ENCODE measurements at places on chromosomes 5 and 9.

DNA sequence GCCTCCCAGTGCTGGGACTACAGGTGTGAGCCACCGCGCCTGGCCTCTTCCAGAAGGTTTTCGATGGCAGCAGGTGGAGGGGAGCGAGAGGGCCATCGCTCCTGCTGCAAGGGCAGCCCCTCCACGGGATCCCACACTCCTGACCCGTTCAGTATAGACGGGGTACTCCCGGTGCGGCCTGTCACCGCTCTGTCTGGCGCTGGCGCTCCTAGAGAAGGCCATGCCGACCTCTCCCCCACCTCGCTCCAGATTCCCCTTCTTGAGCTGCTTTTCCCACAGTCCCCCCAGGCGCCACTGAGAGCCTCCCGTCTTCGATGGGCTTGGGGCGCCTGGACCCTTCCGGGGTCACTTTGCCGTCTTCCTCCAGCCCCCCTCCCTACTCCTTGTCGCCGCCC, 4.3 kb upstream of the SQSTM1 start:
- DNase-seq: no peak

GRCh38 chr9:130785940-130786508, 49.0 kb upstream of the ABL1 start:
- DNase-seq: no peak

GRCh38 chr9:69673311-69673640, 1.1 kb upstream of the APBA1 start:
- DNase-seq: no peak

DNA sequence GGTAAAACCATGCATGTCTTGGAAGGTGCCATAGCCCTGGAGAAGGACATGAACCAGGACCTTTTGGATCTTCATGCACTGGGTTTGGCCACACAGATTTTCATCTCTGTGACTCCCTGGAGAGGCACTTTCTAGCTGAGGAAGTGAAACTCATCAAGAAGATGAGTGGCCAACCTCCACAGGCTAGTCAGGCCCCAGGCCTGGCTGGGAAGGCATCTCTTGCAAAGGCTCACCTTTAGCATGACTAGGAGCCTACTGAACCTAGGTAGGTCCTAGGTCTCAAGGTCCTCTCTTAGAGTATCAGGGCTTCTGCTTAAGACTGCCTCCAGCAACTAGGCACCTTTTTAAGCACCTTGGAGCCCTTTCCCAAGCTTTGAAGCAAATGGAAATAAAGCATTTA, 1448.7 kb upstream of the ACO1 start:
- DNase-seq: no peak

- no peak for DNase-seq
These were observed 98.7 kb downstream of the CDK5RAP2 start for GRCh38 chr9:120481248-120481647.

DNA sequence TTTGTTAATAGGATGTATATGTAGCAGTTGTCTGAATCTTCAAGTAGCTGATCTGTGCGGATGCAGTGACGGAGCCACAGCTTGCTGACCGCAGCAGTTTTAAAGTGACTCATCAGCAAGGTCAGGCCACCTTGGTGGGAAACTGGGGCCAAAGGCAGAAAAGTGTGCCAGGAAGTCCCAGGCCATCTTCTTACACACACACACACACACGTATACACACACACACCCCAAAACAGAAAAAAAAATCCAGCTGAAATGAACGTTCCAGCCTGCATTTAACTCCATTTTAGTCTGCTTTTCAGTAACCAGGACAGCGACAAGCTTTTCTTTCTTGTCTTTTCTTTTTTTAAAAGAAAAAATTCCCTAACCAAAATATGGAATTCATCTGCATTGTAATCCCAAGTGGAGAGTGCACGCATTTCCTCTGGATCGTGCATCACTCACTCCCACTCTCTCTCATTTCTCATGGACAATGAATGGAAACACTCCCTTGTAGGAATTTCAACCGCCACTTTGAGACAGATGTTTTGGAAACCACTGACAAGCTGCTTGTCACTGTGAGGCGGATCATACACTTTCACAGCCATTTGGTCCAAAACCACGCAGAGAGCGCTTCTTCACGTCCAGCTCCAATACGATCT, 103.9 kb downstream of the LHFPL2 start:
- no peak for DNase-seq

GRCh38 chr9:136671254-136671614, 8.5 kb downstream of the EGFL7 start:
- DNase-seq: no peak

- DNase-seq: no peak
These were observed 226.6 kb downstream of the SNX18 start for GRCh38 chr5:54743997-54744788.

DNA sequence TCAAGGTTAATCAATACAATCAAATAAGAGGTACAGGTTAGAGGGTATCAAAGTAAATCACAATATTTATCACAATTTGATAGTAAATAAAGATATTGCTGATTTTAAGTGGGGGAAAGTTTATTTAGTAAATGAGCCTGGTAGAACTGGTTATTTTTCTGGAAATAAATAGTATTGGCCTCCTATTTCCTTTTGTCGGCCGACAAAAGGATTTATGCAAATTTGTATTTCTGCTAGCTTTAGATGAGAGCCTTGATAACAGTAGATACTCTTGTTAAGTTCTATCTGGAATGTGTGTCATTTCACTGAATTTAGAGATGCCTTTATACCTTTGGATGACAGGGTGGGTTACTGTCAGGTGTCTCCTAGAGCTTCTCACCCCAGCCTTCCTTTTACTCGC, 17.8 kb upstream of the SPATA31E1 start:
- DNase-seq: no peak

DNA sequence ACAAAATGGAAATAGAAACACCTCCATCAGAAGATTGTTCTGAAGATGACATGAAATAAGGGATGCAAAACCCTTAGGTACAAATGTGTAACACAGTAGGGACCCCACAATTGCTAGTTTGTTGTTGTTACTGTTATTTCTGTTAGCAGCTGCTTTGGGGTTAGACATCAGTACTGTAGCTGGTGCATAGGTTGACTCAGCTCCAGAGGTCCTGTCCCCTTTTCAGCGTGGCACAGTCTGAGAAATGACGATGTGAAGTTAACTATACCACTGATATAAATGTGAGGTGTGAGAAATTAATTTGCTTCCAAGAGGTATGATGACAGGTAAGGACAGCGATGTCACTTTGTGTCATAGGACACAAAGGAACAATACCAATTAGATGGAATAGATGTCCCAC, 384.6 kb upstream of the KLF4 start:
- DNase-seq: no peak

Measured in stimulated activated CD4-positive, alpha-beta T cell treated with anti-CD3 and anti-CD28 coated beads, Interleukin-1b, Interleukin-23, amount 100 ng/mL, for 1 hour (primary cell).